Testis (tissue), 5 donors: ENCODE measurements at places on chromosomes 5 and 9.

DNA sequence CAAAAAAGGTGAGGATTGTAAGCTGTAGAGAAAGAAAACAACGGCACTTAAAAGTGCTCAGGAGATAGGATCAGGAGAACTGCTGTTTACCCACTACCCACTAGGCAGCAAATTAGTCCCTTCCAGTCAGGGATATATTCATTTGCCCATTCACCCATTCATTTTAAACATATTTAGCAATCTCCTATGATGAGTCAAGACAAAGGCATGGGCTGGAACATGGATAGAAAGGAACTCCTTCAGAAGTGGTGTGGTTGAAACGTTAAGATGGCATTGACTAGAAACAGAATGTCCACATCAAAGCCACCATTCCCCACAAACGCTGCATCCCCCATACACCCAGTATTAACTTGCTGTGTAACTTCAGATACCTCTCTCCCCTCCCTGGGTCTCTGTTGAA lies 225.7 kb downstream of the ASTN2 start:
- DNase-seq = no peak
- no peaks in the 10 kb centered on the region for H3K4me1 ChIP-seq
- no peaks in the 10 kb centered on the region for H3K36me3 ChIP-seq
- no peak overlapping the region for H3K27ac ChIP-seq

GRCh38 chr5:134626369-134627014 lies 6.1 kb downstream of the SAR1B start:
- no peaks in the 10 kb centered on the region for H3K36me3 ChIP-seq
- no peak overlapping the region for H3K27ac ChIP-seq
- H3K4me3 ChIP-seq = no peak overlapping the region

DNA sequence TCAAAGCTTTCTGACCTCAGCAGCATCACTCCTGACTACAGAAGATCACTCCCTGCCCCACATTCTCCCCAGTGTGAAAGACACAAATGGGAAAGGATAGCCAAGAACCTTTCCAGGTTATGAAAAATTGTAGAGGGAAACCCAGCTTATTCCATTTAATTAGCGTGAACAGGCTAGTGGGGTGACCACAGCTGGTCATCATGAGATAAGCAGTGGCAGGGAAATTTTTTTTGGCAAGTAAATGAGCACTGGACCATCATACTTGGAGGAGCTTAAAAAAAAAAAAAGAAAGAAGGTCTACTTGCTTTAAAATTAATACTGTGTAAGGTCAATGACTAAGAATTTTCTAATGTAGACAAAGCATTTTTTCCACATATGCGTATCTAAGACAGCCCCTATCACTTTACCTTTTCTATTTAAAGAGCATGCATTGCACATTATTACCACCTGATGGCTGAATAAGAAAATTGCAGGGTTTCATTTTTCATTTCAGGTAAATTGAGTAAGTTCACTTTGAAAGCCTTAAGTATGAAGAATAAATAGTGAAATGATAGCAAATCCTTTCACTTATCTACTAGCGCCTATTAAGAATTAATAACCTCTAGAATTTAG lies 123.6 kb downstream of the ELAVL2 start:
- H3K27me3 ChIP-seq = no peaks in the 10 kb centered on the region
- no peaks in the 10 kb centered on the region for H3K4me1 ChIP-seq
- no peak overlapping the region for H3K4me3 ChIP-seq
- no peak overlapping the region for H3K27ac ChIP-seq
- no peaks in the 10 kb centered on the region for H3K36me3 ChIP-seq

GRCh38 chr9:110742741-110743371 lies 74.3 kb downstream of the MUSK start:
- no peak overlapping the region for H3K4me3 ChIP-seq
- H3K4me1 ChIP-seq = peaks cover 11% of the 10 kb centered on the region
- no peak for DNase-seq
- H3K36me3 ChIP-seq = no peaks in the 10 kb centered on the region

DNA sequence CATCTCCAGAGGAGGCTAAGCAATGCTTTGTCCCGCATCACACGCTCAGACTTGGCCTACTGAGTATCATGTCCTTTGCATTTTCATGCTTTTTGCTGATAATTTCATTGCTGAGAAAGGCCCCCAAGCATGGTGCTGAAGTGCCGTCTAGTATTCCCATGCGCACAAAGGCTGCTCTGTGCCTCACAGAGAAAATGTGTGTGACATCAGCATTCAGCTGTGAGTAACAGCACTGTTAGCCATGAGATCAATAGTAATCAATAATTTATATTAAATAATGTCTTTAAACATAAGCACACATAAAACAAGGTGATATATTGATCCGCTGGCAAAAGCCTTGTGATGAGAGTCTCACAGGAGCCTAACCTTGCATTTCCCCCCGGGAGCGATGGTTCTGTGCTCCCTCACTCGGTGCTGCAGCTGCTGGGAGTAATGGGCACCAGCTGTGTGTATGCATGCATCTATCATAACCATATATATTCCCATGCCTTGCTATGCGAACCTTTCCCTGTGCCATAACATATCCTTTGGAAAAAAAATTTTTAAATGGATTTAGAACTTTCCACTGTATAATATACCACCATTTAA lies 50.4 kb upstream of the RNF130 start:
- H3K36me3 ChIP-seq = no peaks in the 10 kb centered on the region
- no peak for DNase-seq
- no peaks in the 10 kb centered on the region for H3K27me3 ChIP-seq
- H3K27ac ChIP-seq = no peak overlapping the region
- H3K4me3 ChIP-seq = no peak overlapping the region

DNA sequence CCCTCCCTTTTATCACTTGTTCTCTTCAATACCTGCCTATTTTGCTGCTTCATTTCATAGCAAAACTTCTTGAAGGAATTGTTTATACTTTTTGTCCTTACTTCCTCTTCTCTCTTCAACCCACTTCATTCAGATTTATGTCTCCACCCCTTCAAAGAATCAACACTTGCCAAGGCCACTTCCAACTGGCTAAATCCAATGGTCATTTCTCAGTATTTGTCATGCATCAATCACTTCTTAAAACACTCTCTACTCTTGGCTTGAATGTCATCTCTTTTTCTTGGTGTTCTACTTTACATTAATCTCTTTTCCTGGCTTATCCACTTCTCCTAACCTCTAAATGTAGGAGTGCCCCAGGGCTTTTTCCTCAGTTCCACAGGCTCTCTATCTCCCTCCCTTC lies 8.3 kb upstream of the FCHO2 start:
- no peak overlapping the region for H3K4me3 ChIP-seq
- no peaks in the 10 kb centered on the region for H3K4me1 ChIP-seq
- no peak for DNase-seq
- H3K36me3 ChIP-seq = no peaks in the 10 kb centered on the region
- H3K27ac ChIP-seq = no peak overlapping the region
- no peaks in the 10 kb centered on the region for H3K27me3 ChIP-seq

DNA sequence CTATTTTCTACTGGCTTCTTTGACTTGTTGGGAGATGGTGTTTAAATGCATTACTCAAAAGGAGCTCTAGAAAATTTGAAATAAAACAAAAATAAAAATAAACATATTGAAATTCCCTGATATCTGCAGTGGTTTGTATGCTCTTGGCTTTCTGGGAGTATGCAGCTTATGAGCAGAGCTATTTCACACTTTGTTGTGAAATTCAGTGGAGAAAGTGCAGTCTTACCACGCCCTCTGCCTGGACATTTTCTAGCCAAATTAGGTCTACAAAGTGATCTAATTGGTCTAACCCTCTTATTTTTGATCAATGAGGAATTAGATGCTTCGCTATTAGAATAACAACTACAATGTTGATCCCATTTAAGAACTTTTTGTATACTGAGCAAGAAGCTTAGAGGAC lies 66.8 kb downstream of the INSYN2B start:
- no peaks in the 10 kb centered on the region for H3K27me3 ChIP-seq
- no peak overlapping the region for H3K4me3 ChIP-seq
- no peaks in the 10 kb centered on the region for H3K36me3 ChIP-seq
- no peak overlapping the region for H3K27ac ChIP-seq

GRCh38 chr9:123990427-123990826 lies 21.1 kb upstream of the LHX2 start:
- no peak for DNase-seq
- no peak overlapping the region for H3K4me3 ChIP-seq
- no peak overlapping the region for H3K27ac ChIP-seq
- H3K36me3 ChIP-seq = no peaks in the 10 kb centered on the region

GRCh38 chr9:114315723-114316363 lies 7.1 kb upstream of the ORM1 start:
- DNase-seq = peak; percentile 8
- H3K4me1 ChIP-seq = no peaks in the 10 kb centered on the region
- H3K27ac ChIP-seq = no peak overlapping the region
- H3K36me3 ChIP-seq = no peaks in the 10 kb centered on the region
- H3K4me3 ChIP-seq = no peak overlapping the region

DNA sequence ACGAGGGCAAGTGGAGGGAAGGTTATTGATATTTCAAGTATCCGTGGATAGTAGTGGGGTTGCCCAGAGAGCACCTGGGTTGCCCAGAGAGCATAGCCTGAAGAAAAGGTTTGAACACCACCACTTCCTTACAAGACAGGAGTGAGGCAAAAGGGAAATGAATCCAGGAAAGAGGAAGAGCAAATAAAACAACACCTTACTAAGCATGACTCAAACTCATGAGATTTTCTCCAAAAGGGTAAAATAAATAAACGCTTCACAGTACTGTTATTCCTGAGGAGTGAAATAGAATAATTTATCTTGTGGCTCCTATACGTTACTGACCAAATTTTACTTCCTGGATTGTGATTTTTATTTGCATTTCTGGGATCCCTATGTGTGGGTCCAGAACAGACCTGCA lies 65.2 kb upstream of the PTPRD start:
- no peak overlapping the region for H3K4me3 ChIP-seq
- no peaks in the 10 kb centered on the region for H3K27me3 ChIP-seq
- H3K27ac ChIP-seq = no peak overlapping the region
- no peak for DNase-seq
- no peaks in the 10 kb centered on the region for H3K4me1 ChIP-seq

- H3K27me3 ChIP-seq = no peaks in the 10 kb centered on the region
- H3K36me3 ChIP-seq = no peaks in the 10 kb centered on the region
- DNase-seq = no peak
- H3K4me1 ChIP-seq = no peaks in the 10 kb centered on the region
Observed at GRCh38 chr9:9004810-9005209, 1205.2 kb upstream of the DMAC1 start.

DNA sequence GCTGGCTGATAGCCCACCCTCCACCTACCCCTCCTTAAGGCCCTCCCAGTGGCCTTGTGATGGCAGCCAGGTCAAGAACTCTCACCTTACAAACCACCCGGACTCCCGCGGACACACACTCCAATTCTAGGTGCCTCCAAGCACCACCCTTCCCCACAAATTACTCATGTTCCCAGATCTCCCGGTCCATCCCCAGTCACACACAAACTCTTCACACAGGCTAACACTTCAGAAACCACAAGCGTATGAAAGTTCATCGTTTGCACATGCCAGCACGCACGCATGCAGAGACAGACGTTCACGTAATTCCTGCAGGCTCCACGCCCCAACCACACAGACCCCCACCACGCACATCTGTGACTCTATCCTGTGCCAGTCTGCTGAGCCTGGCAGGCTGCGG lies 18.0 kb downstream of the NR5A1 start:
- H3K36me3 ChIP-seq = no peaks in the 10 kb centered on the region
- no peak overlapping the region for H3K4me3 ChIP-seq
- no peak for DNase-seq

DNA sequence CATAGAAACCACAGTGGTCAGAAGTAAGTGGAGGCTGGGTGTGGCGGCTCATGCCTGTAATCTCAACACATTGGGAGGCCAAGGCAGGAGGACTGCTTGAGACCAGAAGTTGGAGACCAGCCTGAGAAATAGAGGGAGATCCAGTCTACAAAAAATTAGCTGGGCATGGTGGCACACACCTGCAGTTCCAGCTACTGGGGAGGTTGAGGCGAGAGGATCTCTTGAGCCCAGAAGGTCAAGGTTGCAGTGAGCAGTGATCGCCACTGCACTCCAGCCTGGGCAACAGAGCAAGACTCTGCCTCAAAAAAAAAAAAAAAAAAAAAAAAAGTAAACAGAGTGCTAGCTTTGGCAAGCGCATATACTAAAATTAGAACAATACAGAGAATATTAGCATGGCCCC lies 24.6 kb downstream of the AK8 start:
- DNase-seq = no peak
- no peaks in the 10 kb centered on the region for H3K27me3 ChIP-seq
- H3K27ac ChIP-seq = no peak overlapping the region
- H3K4me1 ChIP-seq = peaks cover 8% of the 10 kb centered on the region

- no peaks in the 10 kb centered on the region for H3K36me3 ChIP-seq
- no peaks in the 10 kb centered on the region for H3K4me1 ChIP-seq
- no peaks in the 10 kb centered on the region for H3K27me3 ChIP-seq
Observed at GRCh38 chr9:27628311-27628710, 55.0 kb upstream of the C9orf72 start.

- DNase-seq = peak; percentile 74
- H3K27ac ChIP-seq = no peak overlapping the region
- no peaks in the 10 kb centered on the region for H3K27me3 ChIP-seq
- H3K4me1 ChIP-seq = no peaks in the 10 kb centered on the region
Observed at GRCh38 chr5:180470966-180471582, 23.1 kb upstream of the CNOT6 start.

- DNase-seq = no peak
- H3K27ac ChIP-seq = no peak overlapping the region
- H3K27me3 ChIP-seq = no peaks in the 10 kb centered on the region
- no peak overlapping the region for H3K4me3 ChIP-seq
- H3K36me3 ChIP-seq = no peaks in the 10 kb centered on the region
- no peaks in the 10 kb centered on the region for H3K4me1 ChIP-seq
Observed at GRCh38 chr9:137816531-137817235, 60.9 kb upstream of the CACNA1B start.

GRCh38 chr5:124651663-124652513 lies 94.6 kb downstream of the ZNF608 start:
- DNase-seq = peak; percentile 90
- no peaks in the 10 kb centered on the region for H3K27me3 ChIP-seq
- peak overlapping the region; percentile 66 for H3K27ac ChIP-seq
- no peaks in the 10 kb centered on the region for H3K36me3 ChIP-seq
- H3K4me1 ChIP-seq = peaks cover 25% of the 10 kb centered on the region

- no peaks in the 10 kb centered on the region for H3K36me3 ChIP-seq
- peak; percentile 77 for DNase-seq
- no peak overlapping the region for H3K4me3 ChIP-seq
- H3K4me1 ChIP-seq = peaks cover 33% of the 10 kb centered on the region
- H3K27ac ChIP-seq = peak overlapping the region; percentile 71
- H3K27me3 ChIP-seq = no peaks in the 10 kb centered on the region
Observed at GRCh38 chr9:96136992-96137670, 164.8 kb downstream of the HSD17B3 start.

DNA sequence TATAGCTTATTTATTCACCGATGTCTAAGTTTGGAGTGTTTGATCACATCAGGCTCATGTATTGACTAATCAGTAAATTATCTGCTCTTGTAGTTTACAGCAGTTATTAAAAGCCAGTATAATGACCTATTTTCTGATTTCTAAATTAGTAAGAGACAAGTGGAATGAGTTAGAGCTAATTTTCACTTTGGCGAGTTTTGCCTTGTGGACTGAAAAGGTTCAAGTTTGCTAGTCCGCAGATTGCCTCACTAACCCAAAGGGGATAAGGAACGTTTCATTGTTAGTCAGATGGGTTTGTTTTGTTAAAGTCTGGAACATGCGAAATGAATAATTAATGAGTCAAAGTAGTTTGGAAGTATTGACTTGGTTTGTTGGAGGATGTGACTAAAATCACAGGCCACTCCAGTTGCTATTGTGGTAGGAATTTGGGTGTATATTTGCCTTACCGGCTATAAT lies 40.1 kb downstream of the SMARCA2 start:
- no peak for DNase-seq
- H3K27ac ChIP-seq = no peak overlapping the region
- no peaks in the 10 kb centered on the region for H3K36me3 ChIP-seq
- H3K27me3 ChIP-seq = no peaks in the 10 kb centered on the region
- H3K4me1 ChIP-seq = peaks cover 8% of the 10 kb centered on the region
- no peak overlapping the region for H3K4me3 ChIP-seq
